ENCODE measurements at places on chromosomes 3 and 15.
A peak's percentile ranks its signal among the peaks of the same experiment; 100 is the strongest.

DNA sequence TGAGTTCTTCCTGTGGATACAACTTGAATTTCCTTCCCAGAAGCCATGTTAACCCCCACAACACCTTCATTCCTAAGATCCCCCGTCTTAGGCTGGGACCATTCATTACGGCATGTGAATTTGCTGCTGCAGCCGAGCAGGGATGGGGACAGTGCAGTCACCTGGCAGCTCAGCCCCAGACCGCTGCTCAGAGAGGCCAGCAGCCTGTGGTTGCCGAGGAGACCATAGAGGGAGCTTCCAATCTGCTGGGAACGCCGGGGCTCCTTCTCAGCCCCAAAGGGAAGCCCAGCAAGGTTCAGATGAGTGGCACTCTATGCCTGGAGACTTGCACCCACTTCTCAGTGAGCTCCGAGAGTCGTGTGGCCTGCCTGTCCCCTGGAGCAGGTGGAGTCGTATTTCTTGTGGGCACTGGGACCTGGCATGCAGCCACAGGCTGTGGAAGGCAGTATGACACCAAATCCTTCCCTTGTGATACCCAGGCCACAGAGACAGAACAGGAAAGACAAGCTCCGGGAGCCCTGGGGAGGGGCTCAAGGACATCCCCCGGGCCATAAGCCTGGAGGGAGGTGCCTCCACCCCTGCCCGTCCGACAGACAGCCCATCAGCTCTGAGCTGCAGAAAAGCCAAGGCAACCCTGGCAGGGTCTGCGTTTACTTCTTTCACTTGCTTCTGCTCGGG lies 167.3 kb downstream of the FAM43A start:
- DNase-seq = no peak

- no peak for DNase-seq
Measured at GRCh38 chr3:168570404-168571155, 474.9 kb upstream of the GOLIM4 start.

- DNase-seq = peak; percentile 68
Measured at GRCh38 chr15:84749111-84749991, 959 bp downstream of the ZNF592 start.

DNA sequence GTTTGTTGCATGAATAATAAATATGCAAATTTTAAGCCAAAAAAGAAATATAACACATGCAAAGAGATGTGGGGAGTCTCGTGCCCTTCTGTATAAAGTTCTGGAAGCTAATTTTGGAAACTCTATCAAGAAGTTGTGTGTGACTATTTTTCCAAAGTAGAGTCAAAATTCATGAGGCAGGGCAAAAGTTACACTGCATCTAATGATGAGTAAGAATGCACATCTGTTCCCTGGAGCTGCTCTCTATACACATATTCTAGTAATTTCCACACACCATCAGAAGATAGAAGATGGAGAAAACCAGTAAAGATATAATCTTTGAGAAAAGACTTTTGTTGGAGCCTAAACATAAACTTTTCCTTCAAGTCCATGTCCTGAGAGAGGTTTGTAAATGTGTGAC lies 199.6 kb downstream of the FHIT start:
- no peak for DNase-seq

DNA sequence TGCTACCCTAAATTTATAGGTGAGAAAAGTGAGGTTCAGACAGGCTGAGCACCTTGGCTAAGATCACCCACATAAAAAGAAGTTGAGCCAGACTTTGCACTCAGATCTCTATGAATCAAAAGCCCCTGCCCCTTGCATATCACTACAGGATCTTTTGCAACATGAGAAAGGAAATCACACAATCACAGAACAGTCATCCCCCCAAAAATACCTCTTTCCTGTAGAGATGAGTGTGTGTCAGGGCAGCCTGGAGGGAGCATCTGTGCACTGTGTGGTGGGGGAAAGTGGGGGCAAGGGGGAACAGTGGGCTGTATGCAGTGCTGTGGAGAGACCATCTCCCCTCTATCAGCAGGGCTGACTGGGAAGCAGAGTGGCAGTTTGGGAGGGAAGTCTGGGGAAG lies 46.6 kb downstream of the EPHB3 start:
- DNase-seq = no peak
